ENCODE measurements at places on chromosomes 5 and 9.

DNA sequence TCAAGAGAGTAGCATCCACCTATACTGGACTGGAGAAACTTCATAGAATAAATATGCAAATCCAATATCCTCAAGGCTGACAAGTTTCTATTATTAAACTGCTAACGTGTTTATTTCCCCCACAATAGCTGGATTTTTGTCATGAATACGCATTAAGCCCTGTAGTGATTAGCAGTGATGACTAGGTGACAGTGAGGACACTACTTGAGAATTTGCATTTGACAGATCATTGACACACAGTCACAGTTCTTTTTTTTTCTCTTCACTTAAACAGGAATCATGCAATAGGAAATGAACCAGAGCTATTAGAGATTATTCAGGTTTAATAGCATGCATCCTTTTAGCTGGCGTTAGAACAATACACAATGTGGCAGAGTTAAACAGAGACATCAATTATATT, 35.3 kb downstream of the MPDZ start:
- no peak for DNase-seq

DNA sequence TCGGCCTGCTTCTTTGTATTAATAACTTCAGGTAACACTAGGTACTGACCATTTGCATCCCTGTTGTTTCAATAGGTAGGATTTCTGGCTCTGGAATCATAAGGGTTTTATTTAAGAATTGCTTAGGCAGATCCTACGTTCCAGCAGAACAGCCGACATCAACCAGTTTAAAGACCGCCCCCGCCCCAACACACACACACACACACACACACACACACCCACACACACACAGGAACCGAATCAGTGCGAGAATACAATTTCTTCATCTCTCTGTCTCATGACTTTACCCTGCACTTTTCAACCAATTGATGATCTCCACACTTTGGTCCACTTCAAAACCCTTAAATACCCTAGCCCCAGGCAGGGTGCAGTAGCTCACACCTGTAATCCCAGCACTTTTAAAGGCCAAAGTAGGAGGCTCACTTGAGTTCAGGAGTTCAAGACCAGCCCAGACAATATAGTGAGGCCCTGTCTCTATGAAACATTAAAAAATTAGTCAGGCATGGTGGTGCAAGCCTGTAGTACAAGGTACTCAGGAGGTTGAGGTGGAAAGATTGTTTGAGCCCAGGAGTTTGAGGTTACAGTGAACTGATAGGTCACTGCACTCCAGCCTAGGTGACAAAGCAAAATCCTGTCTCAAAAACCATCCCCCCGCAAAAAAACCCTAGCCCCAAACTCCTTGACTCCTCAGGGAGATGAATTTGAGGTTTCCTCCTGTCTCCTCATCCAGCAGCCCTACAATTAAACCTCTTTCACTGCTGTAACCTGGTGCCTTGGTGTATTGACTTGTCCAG, 2.7 kb upstream of the MTMR12 start:
- no peak for DNase-seq

DNA sequence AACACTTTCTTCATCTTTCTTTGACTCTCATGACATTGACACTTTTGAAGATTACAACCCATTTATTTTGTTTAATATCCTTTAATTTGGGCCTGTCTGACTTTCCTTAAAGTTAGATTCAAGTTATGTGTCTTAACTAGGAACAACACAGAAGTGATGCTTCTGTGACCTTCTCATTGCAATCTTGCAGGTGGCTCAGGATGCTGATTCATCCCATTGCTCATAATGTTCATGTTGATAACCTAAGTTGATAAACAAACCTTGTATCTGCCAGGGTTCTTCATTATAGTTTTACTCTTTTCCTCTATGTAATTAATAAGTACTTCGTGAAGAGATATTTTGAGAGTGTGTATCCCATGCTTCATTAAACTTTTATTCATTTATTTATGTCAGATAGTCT, 107.2 kb upstream of the SHB start:
- DNase-seq: no peak

GRCh38 chr9:111481885-111482636, 2.1 kb downstream of the ECPAS start:
- DNase-seq: peak; percentile 18

DNA sequence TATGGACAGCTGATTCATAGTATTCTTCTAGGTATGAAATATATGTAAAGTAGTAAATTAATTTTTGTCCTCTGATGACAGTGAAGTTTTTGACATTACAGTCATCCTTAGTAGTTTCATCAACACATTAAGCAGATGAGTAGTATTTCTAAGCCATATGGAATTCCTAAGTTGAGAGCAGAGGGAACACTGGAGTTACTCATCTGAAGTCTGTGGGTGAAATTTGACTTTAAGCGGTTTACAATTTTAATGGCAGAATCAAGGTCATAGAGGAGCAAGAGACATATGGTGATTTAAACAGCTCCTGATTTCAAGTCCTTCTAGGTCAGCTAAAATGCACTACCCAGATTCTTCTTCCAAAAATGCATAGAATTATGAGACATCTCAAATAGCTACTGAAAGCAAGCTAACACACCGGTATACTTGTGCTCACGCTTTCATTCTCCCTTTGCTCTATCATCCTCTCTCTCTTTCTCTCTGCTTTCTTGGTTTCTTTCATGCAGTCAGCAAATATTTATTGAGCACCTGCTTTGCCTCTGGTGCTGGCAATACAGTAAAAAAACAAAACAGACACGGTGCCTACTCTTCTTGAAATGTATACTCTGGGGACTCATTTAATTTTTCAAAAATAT, 235.9 kb downstream of the FER start:
- DNase-seq: no peak

DNA sequence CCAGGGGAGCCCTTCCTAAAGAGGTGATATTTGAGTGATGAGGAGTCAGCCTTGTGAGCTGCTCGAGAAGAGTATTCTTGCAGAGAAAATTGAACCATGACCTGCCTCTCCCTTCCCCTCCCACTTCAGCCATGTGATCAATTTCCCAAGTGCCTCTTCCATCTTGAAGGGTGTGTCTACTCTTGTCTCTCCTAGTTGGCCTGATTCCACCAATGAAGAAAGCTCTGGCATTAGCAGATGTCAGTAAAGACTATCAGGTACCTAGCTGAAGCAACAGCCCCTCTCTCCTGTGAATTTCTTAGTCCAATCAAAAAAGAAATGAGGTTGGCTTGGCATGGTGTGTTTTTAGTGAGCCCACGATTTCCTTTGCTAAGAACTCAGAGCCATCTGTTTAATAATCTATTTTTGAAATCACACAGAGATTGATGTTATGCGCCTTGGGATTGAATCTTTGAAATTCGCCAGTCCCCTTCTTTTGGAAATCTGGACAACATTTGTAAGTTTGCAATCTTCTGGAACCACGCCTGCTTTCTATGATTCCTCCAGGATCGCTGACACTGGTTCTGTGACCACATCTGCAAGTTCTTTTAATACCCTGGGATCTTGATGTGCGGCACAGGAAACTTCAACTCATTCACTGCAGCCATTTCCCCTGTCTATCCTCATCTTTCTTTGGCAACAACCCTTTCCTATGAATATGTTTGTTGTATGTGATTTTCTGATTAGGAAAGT, 404.6 kb downstream of the DMRT2 start:
- DNase-seq: no peak

DNA sequence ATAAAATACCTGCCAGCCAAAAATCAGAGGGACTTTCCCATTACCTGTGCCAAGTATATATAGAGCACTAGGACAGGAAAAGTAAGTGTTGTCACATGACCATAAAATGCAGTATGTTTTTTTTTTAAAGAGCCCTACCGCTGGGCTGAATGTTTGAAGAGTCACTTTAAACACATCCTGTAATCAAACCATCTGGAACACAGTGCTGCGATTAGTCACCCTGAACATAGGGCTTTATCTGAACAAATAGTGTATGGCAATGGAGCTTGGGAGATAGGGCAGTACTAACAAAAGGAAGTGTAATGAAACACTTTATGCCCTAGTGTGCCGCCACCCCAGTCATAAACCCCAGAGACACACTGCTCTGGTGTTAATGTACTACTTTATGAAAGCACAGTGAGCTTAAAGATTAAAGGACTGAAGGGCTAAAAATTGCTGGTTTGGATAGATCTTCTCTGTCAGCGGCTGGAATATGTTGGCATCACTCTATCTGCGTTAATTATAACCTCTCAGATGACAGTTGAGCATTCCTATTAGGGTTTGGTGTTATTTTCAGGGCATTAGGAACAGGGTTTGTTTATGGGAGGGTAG, 90.4 kb downstream of the ZNF608 start:
- no peak for DNase-seq

Measured in cerebellar cortex (tissue), 1 donor.